Stimulated activated CD4-positive, alpha-beta T cell treated with anti-CD3 and anti-CD28 coated beads, Interleukin-12 subunit alpha, Interleukin-12 subunit beta, amount 100 ng/mL, for 24 hours (primary cell): ENCODE measurements at places on chromosomes 16 and 17.

- DNase-seq, result no peak
Measured at GRCh38 chr16:72665701-72666100, 382.2 kb downstream of the ZFHX3 start.

GRCh38 chr17:11899537-11899942 is 97.7 kb downstream of the ZNF18 start:
- DNase-seq, result no peak

DNA sequence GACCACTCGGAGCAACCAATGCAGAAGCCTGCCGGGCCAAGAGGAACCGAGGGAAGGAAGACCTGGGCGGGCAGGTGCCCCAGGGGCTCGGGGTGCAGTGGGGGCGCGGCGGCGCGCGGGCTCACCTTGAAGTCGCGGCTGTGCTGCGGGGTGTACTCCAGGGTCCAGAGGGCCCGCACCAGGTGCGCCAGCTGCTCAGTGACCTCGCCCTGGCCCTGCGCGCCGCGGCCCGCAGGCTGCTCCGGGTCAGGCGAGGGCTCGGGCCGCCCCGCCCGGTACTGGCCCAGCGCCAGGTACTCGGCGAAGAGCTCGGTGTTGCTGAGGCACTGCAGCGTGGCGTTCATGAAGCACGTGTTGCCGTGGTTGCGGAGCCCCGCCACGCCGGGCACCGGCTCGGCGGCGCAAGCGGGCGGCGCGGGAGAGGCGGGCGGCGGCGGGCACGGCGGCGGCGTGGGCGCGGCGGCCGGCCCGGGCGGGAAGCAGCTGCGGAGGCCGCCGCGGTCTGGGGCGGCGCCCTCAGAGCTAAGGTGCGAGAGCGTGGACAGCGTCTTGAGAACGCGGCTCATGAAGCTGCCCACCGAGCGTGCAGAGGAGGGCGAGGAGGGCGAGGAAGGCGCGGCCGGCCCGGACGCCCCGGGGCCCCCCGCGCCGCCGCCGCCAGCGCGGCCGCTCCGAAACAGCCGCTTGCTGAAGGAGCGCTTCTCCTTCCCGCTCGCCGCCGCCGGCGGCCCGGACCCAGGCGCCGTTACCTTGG is 562 bp downstream of the USP31 start:
- DNase-seq, result peak; percentile 28

GRCh38 chr17:27206447-27206846 is 87.5 kb upstream of the WSB1 start:
- no peak for DNase-seq

GRCh38 chr17:76414334-76415295 is 30.2 kb downstream of the SPHK1 start:
- no peak for DNase-seq

GRCh38 chr16:8099586-8099985 is 490.7 kb downstream of the TMEM114 start:
- no peak for DNase-seq

DNA sequence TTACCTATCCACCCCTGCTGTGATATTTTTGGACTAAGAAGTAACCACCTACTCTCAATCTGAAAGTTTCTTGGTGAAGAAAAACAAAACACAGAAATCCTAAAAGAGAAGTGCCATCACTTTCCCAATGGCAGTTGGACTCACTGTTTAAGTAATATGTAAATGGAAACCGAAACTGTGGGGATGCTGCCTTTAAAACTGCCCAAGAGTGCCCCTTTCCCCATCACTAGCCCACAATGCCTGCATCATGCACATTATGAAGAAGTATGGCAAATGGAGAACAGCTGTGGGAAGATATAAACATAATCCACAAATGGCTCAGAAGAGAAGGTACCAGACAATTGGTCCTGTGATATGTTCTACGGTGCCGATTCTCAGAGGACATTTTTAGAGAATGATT is 33.5 kb upstream of the SLC6A2 start:
- DNase-seq, result no peak

GRCh38 chr17:63419949-63420867 is 25.9 kb downstream of the CYB561 start:
- no peak for DNase-seq

DNA sequence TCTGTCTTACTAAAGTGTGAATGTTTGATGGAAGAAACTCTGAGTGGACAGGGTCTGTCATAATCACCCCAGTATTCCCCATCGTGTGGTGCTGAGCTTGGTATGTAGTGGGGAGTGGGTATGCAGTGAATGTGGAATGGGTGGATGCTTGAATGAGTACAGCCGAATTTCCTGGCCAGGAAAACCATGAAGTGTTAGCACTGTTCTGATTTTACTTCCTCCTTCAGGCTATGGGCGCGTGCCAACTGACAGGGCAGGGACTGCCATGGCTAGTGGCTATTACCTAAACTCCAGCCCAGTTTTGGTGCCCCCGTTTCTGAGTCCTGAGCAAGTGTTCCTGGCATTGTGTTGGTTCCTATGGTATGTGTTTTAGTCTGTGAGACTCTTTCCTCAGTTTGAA is 48.6 kb downstream of the PRKCA start:
- DNase-seq, result no peak

- DNase-seq, result no peak
Measured at GRCh38 chr17:13353590-13353989, 248.1 kb downstream of the HS3ST3A1 start.

DNA sequence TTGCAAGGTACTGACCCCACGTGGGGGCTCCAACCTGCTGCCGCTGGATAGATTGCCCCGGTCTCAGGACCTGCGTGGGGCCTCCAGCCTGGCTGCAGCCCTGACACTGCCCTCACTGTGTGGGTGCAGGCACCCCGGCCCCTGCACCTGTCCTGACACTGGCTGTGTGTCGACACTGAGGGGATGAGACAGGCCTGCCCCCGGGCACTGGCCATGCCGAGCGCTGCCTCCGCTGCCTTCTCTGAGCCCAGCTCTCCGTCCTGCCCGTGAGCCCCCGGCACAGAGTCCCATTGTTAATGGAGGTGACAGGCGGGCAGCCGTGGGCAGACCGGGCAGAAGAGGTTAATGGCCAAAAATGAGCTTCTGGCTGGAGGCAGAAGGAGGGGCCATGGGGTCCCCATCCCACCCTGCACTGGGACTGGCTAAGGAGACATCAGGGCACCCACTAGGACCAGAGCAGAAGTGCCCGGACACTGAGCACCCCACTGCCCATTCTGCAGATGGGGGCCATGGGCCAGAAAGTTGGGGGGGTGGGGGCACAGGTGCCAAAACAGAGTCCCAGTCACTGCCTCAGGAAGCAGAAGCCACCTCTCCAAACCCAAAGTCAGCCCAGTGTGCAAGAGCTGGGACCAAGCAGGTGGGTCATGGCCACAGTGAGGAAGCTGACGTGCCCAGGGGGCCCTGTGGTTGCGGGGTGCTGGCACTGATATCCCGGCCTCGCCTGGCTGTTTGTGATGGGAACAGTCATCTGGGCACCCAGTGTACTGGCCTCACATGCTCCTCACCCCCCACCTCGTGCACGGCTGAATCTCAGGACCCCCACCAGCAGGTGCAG is 2.5 kb upstream of the PRR35 start:
- no peak for DNase-seq

DNA sequence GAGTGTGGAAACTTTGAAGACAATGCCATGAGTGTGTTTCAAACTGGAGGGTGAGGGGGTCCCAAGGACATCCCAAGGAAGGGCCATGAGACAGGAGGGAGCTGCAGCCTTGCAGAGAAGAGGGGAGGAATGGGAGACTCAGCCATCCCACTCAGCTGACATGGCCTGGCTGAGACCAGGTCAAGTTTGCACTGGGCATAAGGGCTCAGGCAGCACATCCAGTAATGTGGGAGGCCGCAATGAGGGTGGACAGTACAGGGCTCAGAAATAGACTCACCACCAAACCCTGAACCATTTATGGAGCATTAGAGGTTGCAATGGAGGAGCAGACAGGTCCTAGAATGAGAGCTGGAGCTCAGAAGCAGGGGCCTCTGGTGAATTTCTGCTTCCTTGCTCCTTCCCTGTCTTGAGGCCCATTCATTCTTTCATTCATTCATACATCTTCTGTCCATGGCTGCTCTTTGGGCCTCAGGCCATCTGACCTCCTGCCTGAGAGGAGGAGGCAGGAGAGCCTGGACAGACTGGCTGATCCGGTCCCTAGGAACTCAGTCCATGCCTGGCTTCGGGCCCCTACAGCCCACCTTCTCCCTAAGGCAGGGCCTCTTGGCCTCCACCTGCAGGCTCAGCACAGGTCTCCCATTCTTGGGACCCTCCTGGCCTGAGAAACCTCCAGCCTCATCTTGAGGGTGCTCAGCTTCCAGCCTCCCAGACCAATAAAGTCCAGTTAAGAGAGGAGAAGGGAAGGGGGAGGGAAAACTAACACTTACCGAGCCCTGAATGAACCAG is 70.5 kb upstream of the CDH5 start:
- no peak for DNase-seq

DNA sequence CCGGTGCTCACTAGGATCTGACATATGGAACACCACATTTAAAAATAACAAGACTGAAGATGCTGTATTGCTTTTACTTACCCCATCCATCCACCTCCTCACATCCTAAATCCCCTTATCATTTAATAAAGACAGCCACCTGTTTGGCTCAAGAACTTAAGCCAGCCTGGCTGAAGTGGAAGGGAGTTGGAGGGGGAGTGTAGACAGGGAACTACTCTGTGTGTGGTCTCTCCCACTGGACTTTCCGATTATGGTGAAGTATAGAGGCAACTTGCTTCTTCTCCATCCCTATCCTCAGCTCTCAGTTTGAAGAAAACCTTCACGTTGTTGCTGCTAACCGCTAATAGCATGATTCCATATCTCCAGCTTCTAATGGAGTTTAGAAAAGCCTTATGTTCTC is 313.4 kb downstream of the CDH11 start:
- DNase-seq, result no peak

DNA sequence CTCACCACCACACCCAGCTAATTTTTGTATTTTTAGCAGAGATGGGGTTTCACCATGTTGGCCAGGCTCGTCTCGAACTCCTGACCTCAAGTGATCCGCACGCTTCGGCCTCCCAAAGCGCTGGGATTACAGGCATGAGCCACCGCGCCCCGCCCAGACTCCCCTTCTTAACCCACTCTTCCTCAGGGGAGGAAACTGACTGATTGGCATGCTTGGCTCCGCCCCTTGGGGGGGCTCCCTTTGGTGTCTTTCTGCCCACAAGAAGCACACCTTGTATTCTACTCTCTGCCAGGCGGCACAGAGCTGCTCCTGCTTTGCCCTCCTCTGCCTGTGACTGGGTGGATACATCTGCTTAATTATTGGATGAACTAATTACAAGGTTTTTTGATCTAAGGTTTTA is 4.7 kb upstream of the ASGR2 start:
- no peak for DNase-seq

DNA sequence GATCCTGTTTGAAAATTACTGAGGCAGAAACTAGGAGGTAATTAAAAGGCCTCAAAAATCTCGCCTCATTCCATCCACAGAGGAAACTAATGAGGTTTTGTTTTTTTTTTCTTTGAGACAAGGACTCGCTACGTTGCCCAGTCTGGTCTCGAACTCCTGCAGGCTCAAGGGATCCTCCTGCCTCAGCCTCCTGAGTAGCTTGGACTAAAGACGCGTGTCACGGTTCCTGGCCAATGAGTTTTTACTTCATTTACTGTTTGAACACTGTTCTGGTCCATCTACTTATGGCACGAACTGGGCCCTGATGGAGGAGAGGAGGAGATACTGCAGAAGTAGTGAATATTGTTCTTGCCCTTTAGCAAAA is 600 bp upstream of the BLTP2 start:
- no peak for DNase-seq

DNA sequence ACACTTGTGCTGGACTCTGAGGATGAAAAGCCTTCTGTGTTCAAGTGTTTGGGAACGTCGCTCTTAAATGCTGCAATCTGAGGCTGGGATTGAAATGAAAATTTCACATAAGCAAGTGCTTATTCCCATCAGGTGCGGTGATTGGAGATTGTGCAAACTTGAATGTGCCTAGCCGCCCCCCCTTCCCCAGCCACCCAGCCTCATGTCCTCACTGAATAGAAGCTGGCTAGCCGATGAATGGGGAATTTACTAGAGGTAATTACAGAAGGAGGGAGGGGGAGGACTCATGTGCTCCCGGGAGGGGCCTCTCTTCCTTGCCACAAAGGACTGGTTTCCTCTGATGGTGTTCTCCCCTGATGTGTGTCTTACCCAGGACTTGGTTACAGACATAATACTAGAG is 544.8 kb upstream of the EEF2KMT start:
- no peak for DNase-seq

- DNase-seq, result no peak
Measured at GRCh38 chr16:12459391-12460063, 344.2 kb downstream of the CPPED1 start.

DNA sequence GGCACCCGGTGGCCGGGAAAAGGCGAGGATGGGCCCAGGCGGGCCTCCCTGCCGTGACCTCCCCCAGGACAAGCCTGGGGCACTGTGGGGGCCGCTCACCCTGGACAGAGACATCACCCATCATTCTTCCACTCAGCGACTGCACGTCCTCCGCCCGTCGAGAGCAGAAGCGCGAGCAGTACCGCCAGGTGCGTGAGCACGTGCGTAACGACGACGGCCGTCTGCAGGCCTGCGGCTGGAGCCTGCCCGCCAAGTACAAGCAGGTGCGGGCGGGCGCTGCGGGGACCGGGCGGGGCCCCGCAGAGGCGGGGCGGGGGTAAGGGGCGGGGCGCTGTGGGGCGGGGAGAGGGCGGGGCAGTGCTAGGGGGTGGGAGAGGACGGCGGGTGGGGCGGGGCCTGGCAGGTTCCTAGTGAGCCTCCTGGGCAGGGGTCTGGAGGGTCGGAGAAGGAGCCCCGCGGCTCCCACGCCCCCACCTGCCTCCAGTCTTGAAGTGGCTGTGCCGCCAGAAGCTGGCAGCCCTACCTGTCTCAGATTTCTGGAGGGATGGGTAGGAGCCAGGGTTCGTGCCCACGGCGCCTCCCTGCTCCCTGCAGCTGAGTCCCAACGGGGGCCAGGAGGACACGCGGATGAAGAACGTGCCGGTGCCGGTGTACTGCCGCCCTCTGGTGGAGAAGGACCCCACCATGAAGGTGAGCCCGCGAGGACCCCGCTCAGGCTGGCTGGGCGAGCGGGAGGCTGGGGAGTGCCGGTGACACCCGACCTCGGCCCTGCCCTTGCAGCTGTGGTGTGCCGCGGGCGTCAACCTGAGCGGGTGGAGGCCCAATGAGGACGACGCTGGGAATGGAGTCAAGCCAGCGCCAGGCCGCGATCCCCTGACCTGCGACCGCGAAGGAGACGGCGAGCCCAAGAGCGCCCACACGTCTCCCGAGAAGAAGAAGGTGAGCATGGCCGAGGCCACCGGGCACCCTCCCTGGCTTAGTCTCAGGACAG is 7.5 kb downstream of the NME3 start:
- no peak for DNase-seq

- peak; percentile 50 for DNase-seq
Measured at GRCh38 chr17:42414704-42415409, 8.2 kb downstream of the CAVIN1 start.

DNA sequence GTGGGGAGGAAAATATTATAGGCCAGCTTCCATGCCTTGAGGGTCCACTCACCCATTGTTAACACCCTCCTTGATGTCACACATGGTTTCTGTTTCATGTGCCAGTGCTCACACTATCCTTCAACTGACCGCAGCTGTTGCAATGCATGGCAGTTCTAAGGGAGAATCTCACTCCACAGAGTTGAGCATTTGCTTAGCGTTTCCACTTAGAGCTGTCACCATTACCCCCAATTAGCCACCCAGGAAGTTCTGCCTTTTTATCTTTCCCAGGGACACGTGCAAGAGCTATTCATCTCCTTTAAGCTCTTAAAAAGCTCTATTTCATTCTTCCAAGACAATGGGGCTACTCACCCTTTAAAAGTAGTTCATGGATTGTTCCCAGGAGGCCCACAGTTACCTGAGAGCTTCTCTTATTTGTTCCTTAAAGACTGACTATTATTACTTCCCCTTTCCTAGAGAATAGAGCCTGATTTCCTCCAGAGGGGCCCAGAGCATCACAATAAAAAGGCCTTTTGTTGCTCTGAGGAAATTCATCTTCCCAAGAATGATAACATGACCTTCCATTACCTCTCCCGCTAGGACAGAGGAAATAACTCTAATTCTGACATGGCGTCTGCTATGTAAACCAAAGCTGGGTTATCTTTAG is 126.8 kb downstream of the CACNG3 start:
- DNase-seq, result no peak
